Right hindlimb (tissue), 1 donor: ENCODE measurements at places on chromosomes 11 and 22.

DNA sequence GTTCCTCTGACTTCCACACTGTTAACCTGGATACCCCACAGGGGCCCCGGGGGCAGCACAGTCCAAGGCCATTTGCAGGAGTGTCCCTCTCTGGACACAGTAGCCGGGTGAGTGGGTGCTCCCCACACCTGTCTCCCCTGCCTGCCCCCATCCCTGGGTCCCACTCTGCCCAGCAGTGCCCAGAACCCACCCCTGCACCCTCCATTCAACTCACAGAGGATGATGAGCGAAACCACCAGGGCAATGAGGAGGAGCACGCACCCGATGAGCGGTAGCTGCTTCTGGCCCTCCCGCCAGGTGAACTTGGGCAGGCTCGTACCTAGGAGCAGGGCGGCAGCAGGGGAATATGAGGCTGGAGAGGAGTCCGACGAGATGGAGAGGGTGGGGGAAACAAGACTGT, 12.2 kb downstream of the TMPRSS13 start:
- no peak for DNase-seq

- no peak for DNase-seq
Measured at GRCh38 chr11:78560153-78560552, 14.5 kb downstream of the NARS2 start.

- DNase-seq = no peak
Measured at GRCh38 chr11:112537846-112538330, 277.2 kb upstream of the PLET1 start.

GRCh38 chr11:116231543-116231942, 541.2 kb downstream of the BUD13 start:
- DNase-seq = no peak

GRCh38 chr11:128151780-128152179, 435.6 kb downstream of the ETS1 start:
- DNase-seq = no peak

- no peak for DNase-seq
Measured at GRCh38 chr11:27459191-27459590, 13.4 kb downstream of the LGR4 start.

DNA sequence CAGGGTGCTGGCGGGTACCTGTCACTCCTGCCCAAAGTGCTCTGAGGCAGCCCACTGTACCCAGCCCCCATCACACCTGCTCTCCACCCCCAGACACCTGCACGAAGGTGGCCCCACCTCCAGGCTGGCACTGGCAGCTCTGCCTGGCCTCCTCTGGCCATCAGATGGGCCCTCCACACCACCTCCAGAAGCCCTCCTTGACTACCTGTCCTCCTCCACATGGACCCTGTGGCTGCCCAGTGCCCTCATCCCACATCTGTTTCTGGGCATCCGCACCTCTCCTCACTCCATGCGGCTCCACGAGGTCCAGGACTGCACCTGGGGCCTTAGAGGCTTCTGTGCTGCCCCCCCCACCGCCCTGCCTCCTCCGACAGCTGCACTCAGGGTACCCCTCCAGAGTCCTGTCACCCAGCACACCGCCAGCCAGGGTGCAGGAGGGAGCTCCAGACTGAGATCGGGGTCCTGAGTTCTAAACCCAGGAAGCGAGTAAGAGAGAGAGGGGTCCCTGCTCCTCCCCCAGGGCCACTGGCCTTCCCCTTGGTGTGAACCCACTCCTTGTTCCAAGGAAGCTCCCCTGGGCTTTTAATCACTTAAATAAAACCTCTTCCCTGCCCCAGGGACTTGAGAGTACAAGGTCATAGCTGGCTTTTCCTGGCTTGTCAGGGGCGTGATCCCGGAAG, 1.7 kb downstream of the CTSD start:
- no peak for DNase-seq

DNA sequence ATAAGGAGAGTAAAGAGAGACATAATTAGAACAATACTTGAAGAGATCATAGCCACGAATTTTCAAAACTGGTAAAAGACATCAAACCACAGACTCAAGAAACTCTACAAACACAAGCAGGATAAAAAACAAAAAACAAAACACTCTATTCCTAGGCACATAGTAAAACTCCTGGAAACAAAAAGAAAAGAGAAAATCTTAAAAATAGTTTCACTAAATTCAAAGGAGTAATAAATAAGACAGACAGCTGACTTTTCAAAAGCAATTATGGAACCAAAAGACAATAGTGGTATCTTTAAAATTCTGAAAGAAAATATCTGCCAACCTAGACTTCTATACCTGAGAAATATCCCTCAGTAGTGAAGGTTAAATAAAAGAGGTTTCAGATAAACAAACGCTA, 9.2 kb upstream of the NARS2 start:
- DNase-seq = no peak

DNA sequence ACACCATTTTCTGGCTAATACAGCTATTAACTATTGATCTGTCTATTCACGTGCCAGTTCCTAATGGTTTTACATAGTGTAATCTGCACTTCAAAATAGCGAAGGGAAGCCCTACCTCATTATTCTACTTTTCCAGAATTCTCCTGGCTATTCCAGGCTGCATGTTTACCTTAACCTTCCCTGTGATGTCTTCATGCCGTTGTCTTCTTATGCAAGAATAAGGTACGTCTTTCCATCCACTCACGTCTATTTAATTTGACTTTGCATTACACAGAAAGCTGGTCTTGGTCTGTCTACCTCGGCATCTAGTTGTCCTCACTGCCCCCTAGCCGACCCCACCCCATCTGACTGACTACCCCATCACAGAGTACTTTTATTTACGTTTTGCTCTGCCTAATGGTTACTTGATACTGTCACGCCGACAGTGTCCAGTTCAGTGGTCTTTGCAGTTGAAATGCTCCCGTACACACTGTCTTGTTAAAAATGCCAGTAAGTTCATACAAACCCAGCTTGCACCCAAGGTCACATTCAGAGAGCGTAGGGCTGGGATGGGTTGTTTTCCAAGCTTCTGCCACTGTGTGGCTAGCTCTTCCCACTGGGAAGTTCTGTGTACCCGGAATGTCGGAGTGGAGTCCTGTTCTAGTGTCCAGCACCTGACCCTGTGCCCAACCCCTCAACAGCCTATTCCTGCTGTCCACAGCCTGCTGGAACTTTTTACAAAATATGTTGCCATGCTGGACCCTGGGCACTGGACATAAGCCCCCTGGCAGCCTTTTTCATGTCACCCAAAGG, 15.0 kb downstream of the NEAT1 start:
- no peak for DNase-seq

- DNase-seq = no peak
Measured at GRCh38 chr11:134158023-134158422, 65.7 kb downstream of the NCAPD3 start.

DNA sequence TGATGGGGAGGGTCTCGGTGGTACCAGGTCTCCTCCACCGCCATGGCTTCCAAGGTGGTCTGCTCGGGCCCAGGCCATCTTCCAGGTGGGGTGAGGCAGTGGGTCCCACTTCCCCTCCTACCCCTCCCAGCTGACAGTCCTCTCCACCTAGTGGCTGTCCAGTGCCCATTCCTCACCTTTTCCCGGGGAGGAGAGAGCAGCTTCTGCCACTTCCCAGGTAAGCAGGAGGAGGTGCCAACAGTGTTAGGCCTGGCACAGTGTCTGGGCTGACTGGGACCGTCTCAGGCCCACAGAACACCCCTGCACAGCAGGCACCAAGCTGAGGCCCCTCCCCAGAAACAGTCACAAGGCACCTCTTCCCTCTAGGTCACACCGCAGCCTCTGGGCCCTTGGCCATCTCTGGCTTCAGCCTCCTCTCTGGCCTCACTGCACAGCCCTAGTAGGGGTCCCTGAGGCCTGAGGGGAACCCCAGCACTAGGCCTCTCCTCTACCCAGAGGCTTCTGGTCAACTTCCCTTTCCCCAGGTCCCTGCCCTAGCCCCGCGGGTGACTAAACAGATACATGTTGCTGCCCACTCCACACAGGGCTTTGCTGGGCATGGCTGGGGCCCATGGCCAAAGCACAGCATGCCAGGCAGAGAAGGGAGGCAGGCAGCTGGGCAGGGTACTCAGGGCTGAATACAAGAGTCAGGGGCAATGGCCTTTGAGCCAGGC, 2.3 kb upstream of the ANKRD13D start:
- no peak for DNase-seq

DNA sequence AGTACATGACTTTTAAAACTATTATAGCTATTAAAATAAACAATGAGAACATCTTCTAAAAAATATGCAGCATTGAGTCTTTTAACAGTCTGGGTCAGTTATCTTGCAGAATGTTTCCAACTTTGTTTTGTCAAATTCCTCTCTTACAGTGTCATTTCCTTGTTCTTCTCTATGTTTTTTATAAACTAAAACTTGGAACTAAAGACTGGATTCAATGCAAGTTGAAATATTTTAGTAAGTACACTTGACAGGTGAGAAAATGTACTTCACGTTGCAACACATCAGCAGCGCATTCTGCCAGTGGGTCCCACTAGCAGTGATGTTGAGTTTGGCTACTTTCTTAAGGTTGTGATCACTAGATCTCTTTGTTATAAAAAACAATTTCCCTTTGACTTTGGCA, 1407.6 kb upstream of the RAG2 start:
- DNase-seq = no peak

DNA sequence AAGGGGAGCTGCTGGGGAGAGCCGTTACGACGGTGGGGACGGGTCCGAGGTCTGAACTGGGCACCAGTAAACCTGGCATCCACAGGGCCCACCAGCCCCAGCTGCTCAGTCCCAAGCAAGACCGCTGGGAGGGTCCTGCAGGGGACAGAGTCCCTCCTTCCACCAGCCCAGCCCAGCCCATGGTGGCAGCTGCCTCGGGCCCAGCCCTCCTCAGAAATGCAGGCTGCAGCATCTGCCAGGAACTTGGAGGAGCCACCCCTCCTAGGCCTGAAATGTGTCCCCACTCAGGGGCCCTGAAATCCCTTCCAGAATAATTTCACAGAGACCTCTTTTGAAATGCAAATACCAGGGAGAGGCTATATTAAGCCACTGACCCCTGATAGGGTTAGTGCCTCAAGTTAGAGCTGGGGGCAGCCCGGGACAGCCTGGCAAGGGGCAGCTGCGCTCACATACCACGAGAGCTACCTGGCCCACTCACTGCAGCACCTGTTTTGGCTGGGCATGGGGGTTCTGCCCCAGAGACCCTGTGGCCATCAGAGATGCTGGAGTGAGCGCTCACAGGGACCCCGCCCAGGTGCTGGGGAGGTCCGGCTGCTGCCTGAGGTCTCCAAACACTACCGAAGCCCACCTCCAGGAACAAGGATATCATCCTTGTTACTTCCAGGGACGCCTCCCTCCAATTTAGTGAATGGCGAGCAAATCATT, 53.1 kb downstream of the CELSR1 start:
- peak; percentile 46 for DNase-seq

DNA sequence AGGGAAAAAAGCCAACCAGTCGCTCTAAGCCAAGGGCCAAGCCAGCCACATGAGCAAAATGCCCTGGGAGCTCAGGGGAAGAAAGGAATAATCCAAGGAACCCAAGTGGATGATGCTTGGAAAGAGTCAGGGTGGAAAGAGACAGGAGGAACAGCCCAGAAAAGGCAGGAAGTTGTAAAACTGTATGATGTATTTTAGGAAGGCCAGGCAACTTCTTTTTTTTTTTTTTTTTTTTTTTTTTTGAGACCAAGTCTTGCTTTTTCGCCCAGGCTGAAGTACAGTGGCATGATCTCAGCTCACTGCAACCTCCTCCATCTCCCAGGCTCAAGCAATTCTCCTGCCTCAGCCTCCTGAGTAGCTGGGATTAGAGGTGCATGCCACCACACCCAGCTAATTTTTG, 1.6 kb downstream of the LGALS12 start:
- DNase-seq = no peak
